ENCODE measurements at places on chromosomes 16 and 17.
A peak's percentile ranks its signal among the peaks of the same experiment; 100 is the strongest.

GRCh38 chr16:89371968-89372634 is 118.3 kb downstream of the ANKRD11 start:
- DNase-seq = no peak

DNA sequence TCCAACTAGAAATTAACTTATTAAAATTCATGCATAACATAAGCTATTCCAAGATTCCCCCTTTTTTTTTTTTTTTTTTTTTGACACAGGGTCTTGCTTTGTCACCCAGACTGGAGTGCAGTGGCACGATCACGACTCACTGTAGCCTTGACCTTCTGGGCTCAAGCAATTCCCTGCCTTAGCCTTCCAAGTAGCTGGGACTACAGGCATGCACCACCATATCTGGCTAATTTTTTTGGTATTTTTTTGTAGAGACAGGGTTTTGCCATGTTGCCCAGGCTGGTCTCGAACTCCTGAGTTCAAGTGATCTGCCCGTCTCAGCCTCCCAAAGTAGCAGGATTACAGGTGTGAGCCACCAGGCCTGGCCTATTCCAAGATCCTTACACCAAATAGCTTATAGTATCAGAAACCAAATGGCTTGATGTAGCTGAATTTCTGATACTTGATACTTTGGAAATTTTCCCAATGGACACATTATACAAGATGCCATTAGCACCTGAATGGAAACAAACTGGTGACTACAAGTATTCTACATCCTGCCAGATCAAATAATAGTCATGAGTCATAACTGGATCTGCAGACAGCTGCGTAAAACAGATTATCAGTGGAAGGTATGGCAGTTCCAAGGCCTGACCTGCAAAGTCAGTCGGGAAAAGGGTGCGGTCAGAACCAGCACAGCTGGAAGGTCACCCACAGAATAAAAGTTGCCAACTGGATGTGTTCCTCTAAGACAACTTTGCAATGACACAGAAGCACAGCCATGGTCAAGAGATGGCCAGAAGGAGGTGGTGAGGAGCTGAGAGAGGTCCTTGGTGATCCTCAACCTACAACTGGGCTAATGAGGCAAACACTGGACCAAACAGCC is 14.5 kb downstream of the TUBG1 start:
- no peak for DNase-seq

DNA sequence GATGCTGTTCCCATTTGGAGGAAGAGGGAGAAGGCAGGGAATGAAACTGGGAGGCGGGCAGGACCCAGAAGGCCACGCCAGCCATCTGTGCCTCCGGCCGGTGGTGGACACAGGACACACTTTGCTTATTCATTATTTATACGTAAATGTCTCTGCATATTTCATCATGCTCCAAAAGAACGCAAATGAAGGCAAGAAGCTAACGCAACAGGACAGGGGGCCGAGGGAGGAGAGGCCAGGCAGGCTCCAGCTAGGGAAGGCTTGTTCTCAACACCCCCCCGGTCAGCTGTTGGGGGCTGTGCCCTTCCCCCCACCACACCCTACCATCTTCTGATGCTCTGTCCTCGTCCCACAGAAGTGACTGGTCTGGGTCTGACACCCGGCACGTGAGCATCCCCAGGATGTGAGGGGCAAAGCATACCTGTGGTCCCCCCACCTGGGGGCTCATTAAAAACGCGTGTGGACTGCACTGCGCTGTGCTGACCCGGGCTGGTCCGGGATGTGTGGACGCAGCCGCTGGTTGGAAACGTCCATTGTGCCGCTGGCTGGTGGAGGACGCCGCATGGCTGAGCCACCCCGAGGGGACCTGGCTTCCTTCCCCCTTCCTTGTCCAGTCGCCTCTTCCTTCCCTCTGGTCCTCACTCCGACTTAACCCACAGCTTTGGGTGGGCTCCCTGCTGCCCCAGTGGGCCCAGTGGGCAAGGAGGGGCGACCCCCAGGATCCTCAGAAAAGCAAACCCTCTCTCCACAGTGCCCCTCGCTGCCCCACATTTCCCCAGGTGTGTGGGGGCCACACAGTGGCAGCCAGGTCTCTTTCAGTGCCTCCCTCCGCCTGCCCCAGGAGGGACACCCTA is 46.4 kb upstream of the ENPP7 start:
- no peak for DNase-seq

GRCh38 chr16:11986521-11987057 is 10.1 kb downstream of the SNX29 start:
- DNase-seq = no peak

- DNase-seq = peak; percentile 61
Measured at GRCh38 chr17:1485423-1486376, 6.8 kb downstream of the MYO1C start.

GRCh38 chr17:38559051-38559879 is 46.5 kb downstream of the SRCIN1 start:
- DNase-seq = peak; percentile 89

DNA sequence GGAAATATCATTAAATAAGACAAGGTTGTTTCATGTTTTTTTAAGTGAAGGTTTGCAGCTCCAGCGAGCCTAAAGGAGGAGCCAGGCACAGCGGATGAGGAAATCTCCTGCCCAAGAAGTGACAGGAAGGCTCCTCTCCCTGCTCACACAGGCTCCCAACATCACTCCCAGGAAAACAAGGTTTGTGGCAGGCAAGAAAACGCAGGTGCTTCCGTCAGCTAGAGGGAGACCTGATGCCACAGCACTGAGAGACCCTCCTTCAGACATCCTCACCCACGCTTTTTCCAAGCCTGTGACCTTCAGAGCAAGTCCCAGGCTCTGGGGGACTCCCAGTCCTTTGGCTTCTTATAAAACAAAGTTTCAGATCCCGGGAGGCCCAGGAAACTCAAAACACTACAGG is 89.7 kb downstream of the ZNF423 start:
- DNase-seq = no peak

- DNase-seq = no peak
Measured at GRCh38 chr17:28645576-28645939, 600 bp upstream of the BLTP2 start.

GRCh38 chr16:26396511-26397235 is 670.1 kb upstream of the C16orf82 start:
- DNase-seq = no peak

GRCh38 chr16:1972490-1972877 is 631 bp downstream of the TBL3 start:
- DNase-seq = no peak

DNA sequence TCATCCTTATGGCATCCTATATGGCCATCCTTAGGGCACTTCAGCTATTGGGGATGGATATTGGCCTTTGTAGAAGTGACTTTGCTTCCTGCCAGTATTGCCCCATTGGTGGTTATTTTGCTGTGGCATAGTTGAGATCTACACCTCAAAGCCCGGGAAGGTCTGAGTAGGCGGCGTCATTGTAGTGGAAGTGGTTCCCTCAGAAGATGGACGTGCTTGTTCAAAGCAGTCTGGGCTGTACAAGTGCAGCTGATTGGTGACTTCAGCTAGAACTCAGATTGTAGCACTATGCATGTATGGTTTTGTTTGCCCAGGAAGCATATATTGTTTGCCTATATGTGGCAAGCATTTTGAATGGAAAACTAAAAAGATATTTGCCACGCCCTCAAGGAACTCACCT is 83.2 kb downstream of the TMC6 start:
- DNase-seq = no peak

DNA sequence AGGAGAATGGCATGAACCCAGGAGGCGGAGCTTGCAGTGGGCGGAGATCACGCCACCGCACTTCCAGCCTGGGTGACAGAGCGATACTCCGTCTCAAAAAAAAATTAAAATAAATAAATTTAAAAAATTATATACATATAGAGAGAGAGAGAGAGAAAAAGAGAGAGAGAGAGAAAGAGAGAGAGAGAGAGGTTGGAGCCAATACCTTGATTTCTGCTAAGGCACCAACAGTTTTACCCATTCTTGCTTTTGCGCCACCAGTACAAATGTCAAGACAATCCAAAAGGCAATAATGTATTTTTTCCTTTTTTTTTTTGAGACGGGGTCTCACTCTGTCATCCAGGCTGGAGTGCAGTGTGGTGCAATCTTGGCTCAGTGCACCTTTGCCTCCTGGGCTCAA is 17.2 kb downstream of the BRIP1 start:
- no peak for DNase-seq

DNA sequence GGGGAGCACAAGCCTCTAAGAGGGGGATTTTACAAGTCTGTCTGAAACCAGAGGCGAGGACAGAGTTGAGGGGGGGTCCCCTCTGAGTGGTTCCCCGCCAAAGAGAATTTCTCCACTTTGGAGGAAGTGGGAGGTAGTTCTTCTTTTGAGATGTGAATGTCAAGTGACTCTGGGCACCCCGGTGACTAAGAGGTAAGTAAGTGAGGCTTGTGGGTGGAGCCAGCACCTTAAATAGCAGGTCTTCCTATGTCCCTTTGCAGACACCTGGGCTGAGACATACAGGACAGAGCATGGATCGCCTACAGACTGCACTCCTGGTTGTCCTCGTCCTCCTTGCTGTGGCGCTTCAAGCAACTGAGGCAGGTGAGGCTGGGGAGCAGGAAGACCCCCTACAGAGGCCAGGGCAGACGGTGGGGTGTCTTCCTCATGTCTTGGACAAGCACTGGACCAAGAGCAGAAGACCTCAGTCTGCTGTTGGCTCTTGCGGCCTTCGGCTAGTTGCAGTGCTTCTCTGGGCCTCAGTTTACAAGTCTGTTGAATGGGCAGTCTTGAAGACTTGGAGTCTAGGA is at the start of gene CCL22:
Gene CCL22, plus strand, starts transcription at position 257 of the 569 bp plus-strand sequence. Its CDS starts 34 bp downstream, at position 291.
- peak; percentile 27 for DNase-seq

- no peak for DNase-seq
Measured at GRCh38 chr17:68867759-68868516, 87.3 kb downstream of the ABCA8 start.

DNA sequence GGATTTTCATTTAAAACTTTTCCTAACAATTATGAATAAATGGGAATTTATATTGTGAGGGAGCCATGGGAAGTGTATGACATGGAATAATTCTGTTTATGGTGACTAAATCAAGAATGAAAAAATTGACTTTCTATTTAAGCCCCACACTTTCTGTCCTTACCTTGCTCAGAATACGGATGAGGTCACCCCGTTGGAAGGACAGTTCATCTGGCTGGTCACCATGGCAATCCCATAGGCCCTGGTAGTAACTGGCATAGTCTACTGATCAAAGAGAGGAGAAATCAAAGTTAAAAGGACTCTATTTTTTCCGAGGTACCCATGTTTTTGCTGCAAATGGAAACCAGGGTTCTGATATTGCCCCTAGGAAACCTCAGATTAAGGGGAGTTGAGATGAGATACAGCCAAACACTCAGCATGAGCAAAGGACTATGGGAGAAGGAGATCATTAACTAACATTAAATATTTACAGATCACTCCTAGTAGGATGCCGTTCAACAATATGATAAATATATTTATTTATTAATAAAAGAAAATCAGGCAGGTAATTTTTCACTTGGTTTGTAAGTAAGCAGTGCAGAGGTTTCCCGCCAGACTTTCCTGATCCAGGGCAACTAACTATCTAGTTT is 54.9 kb downstream of the SNX11 start:
- no peak for DNase-seq

GRCh38 chr17:20157001-20157310 is 147.8 kb downstream of the SPECC1 start:
- DNase-seq = no peak

GRCh38 chr17:36877771-36878170 is 59.5 kb upstream of the LHX1 start:
- DNase-seq = no peak

- no peak for DNase-seq
Measured at GRCh38 chr17:50465635-50466034, 3.0 kb downstream of the CHAD start.

GRCh38 chr16:73775841-73776388 is 520.7 kb upstream of the PSMD7 start:
- no peak for DNase-seq

GRCh38 chr16:55678161-55678821 is 22.5 kb downstream of the SLC6A2 start:
- no peak for DNase-seq

Data from CD4-positive, alpha-beta T cell treated with Interleukin-4 for 1 hour (primary cell).